IMR-90 (cell line): ENCODE measurements at places on chromosomes 16 and 17.

- no peak for DNase-seq
Observed at GRCh38 chr16:85466304-85466700, 146.8 kb upstream of the GSE1 start.

DNA sequence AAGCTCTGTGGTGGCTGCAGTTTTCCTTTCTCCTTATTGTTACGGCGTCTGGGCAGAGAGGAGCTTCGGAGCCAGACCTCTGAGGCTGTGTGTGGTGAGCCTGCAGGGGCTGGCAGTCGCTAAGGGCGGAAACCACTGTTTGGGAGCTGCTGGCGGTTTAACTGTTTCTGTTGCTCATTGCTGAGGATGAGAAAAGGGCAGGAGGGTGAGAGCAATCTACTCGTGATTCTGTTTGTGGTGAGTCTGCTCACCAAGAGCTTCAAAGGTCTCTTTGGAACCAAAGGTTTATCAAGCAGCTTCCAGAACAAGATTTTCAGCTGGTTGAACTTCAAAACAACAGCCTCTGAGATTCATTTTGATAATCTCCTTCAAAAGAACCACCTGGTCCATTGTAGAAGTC, 143.9 kb downstream of the ANKFN1 start:
- DNase-seq, result peak; percentile 62

DNA sequence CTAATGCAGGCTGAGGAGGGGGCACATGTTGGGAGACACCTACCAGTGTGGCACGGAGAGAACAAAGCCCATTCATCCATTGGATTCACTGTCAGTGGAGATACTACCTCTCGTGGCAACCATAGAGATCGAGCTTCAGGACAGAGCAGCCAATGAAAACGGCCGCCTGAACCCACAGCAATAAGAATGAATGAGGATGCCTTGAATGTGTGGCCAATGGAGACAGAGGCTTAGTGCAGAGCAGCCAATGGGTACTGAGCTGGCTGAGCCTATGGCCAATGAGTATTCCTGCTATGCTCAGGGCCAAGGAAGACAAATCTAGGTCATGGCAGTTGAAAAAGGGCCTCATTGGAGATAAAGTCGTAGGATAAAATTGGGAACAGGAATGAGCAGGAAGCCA, 10.9 kb downstream of the ARHGEF15 start:
- DNase-seq, result no peak

DNA sequence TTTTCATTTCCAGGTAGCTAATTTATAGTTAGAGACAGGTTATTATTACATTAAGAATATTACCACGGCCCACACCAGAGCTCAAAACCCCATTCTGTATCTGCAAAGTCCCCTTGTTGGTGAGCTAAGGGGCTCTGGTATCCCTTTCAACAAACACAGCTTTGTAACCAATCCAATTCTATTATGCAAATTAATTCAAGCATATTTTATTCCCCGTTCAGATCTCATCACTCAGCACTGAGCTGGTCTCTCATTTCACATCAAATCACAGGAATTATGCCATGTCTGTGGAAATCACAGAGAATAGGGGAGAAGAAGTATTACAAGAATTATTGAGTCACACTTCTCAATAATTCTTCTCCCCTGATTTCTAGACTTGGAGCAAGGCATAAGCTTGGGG, 111.7 kb downstream of the CDH11 start:
- no peak for DNase-seq

GRCh38 chr16:55832773-55833691, at the start of gene CES1:
CES1 (minus strand) TSS chr16:55833096; CDS start chr16:55833055, 41 bp downstream.
- DNase-seq, result no peak

GRCh38 chr17:57984936-57985674, 2.9 kb downstream of the VEZF1 start:
- no peak for DNase-seq

DNA sequence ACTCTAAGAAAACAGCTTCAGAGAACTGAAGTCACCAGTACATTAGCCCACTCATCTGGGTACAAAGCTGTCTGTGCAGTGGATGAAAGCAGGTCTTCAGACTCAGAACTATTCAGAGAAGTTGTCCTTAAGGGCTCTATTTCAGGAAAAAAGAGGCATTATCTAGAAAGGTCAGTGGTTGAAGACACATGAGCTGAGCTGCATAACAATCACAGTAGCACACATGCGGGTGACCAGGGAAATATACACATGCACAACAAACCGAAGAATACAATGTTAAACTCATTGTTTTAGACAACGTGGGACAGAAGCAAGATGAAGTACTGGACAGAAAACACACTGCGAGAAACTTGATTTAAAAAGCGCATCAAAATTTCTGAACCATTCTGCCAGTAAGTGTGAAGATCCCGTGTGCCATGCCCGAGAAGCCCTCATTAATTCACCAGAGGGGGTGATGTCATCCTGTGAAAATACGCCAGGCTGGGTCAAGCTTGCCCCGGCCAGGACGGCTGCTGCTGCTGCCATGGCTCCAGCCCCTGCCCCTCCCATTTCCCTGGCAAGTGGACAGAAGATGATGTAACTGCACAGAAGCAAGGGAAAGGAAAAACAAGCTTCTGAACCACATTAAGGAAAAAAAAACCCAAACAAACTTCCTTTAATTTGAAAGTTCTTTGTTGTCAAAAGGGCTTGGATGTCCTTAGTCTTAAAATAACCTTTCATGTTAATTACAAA, 10.1 kb downstream of the DYNC1LI2 start:
- DNase-seq, result peak; percentile 88
